Panc1 (cell line): ENCODE measurements at places on chromosomes 12 and 14. TPM values are rescaled to one million over a fixed set of nuclear protein-coding genes. Genes with fewer than 3 reads are reported as not detected.
A peak's percentile ranks its signal among the peaks of the same experiment; 100 is the strongest.

The GPX2 gene
- total RNA-seq: 0.15 TPM

- DNase-seq: no peak
Observed at GRCh38 chr12:3085341-3086139, 8.4 kb downstream of the TSPAN9 start.

DNA sequence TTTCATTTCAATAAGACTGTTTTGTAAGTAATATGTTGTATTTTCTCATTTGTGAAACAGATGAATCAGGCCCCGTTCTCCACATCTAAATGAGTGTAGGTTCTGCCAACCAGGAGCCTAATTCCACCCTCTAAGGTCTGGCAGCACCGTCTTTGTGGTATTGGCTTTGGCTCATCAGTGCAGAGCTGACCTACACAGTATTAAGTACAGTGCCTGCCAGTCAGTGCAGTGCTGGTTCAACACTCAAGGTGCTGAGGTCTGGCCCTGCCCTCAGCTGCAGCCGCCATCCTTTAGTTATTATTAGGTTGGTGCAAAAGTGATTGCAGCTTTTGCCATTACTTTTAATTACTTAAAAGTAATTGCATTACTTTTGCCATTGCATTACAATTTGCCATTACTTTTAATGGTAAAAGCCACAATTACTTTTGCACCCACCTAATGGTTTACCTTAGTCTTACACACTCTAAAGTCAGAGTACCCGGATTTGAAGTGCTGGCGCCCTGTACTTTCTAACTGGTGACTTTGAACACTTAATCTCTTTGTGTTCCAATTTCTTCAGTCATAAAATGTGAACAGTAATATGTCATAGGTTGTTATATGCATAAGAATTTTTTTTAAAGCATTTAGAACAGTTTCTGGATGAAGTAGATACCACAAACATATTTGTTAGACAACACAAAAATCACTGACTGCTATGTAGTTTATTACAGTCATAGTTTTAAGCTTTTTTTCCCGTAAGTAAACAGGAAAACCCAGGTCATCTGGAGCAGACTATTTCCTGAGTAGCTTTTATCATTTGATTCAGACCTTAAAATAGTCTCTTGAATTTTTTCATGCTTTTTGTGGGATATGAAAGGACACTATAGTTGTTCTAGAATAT lies 99.5 kb downstream of the SYNE2 start:
- no peak for DNase-seq

The PPP1R36 gene
- total RNA-seq: 0.69 TPM

The PTCSC3 gene
- total RNA-seq: not detected

The PLEK2 gene
- 9.1 TPM for total RNA-seq

The HOXC9 gene
- total RNA-seq: 37.2 TPM

GRCh38 chr12:64603183-64603841 lies 7.0 kb upstream of the RASSF3 start:
- no peak for DNase-seq

DNA sequence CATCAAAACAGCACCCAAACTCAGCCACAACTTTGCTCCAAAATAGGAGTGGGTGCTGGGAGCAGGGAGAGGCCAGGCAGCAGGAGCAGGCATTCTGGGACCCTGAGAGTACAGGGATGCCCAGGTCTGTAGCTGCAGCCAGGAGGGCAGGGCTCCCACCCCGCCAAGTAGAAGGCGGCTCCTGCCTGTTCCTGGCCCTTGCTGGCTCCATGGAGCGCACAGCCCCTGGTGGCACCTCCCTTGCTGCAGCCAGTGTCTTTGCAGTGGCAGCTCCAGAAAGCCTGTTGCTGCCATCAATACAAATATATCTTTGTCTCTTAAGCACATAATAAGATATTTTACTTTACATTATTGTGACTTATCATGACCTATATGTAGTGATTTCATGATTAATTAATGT lies 1096.5 kb downstream of the FSCB start:
- DNase-seq: no peak

DNA sequence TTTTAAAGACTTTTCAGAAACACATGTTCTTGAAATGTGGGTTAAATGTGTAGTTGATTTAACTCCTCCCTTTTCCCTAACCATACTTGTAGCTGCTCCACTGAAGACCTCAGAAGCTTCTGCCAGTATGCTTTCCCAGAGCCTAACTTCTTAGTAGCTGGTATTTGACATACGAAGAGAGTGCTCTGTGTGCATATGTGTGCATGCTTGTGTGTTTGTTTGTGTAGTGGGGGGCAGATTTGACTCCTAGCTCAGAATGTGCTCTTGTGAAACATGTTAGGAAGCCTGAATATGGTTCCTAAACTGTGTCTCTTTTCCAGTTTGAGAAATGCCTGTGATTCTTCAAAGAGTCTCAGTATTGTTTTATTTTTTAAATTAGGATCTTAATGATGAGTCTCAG lies 420.4 kb downstream of the PCNX1 start:
- no peak for DNase-seq

- DNase-seq: no peak
Observed at GRCh38 chr12:4275016-4275869, 1.7 kb downstream of the CCND2 start.

DNA sequence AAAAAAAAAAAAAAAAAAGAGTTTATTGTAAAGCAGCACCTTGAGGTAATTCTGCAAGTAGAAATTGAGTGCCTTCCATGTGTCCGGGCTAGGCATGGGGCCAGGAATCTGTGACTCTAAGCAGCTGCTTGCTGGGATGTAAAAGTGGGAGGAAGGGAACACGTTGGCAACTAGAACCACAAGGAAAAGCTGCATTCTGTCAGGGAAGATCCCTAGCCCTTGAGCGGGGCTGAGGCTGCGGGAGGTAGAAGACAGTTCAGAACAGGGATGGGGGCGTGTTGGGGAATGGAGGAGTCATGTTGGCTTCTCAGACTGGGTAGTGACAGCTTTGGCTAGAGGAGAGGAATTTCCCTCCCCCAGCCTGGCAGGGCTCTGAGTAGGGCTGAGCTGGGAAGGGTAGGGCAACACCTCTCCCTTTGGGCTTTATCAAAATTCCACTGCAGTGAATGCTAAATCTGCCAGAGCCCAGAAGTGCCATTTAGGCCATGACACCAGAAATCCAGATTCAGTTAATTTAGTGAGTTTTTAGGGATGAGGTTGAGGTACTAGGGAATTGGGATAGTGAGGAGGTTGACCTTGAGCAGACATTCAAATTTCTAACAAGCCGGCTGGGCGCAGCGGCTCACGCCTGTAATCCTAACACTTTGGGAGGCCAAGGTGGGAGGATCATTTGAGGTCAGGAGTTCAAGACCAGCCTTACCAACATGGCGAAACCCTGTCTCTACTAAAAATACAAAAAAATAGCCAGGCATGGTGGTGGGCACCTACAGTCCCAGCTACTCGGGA lies 3.4 kb upstream of the TRAFD1 start:
- no peak for DNase-seq

DNA sequence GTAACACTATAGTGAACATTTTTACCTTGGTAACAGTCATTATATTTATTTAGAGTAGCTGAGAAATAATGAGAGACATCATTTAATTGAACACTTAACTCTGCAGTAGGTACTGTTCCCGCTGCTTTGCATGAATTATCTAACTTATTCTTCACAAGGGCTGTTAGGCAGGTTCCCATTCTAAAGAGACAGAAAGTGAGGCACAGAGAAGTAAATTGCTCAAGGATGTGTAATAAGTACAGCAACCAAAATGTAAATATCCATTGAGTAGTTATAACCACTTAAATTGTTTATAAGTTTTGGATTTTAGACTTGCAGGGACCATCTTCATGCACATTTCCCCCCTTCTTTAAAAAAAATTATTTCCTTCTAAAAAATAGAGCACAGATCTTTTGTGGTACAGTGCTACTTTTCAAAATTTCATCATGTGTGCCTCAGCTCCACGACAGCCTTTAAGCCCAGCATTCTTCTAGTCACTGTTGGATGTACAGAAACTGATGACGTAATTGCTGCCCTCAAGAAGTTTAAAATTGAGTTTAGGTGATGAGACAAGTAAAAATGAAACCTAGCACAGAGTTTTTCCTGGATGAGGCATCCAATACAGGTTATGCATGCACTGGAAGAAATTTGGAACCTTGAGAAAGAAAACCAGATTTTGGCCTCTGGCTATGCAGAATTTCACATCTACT lies 6.0 kb upstream of the MANSC4 start:
- peak; percentile 68 for DNase-seq

GRCh38 chr14:95662376-95663186 lies 23.6 kb upstream of the TCL1B start:
- DNase-seq: no peak

DNA sequence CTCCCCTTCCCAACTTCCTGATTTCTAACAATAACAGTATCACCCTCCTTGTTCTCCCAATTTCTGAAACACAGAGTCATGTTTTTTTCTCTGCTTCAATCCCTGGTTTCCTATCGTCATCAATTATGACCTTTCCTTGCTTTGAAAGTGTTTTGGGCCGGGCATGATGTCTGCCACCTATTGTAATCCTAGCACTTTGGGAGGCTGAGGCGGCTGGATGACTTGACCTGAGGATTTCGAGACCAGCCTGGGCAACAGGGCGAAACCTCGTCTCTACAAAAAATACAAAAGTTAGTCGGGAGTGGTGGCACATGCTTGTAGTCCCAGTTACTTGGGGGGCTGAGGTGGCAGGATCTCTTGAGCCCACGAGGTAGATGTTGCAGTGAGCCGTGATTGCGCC lies 12.6 kb upstream of the GPR162 start:
- DNase-seq: no peak

The CACNA2D4 gene
- total RNA-seq: 0.15 TPM

The NUBPL gene
- 5.7 TPM for total RNA-seq

GRCh38 chr14:76644855-76645518 lies 116.3 kb upstream of the VASH1 start:
- no peak for DNase-seq

DNA sequence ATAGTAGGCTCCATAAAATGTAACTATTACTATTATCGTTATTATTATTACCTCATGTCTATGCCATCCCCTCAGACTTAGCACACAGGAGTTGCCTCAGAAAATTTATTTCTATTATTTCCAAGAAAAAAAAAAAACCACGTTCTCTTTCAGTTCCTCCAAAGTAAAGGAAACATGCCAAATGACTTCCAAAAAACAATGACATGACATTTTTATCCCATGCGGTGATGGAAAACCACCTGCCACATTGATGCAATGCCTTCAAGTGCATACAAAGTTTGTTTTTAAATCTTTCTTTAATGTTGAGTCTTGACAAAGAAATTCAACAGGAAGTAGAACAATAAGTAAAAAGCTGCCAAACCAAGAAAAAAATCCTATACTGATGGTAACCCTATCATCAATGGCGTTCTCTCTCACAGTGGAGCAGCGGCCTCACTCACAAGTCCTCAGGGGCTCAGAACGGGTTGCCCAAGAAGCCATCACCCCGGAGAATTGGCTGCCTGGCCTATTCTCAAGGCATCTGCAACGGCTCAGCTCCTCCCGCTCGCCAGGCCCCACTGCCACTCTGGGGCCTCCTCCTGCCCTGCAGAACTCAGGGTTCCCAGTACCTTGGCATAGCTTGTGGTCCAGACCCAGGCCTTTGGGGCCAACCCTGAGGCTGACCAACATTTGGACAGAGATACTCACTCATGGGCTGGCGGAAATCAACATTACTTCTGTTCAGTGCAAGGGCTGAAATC lies 51.9 kb downstream of the SERPINA3 start:
- no peak for DNase-seq

The LTBP2 gene
- 69.8 TPM for total RNA-seq

The RPGRIP1 gene
- total RNA-seq: 0.28 TPM

DNA sequence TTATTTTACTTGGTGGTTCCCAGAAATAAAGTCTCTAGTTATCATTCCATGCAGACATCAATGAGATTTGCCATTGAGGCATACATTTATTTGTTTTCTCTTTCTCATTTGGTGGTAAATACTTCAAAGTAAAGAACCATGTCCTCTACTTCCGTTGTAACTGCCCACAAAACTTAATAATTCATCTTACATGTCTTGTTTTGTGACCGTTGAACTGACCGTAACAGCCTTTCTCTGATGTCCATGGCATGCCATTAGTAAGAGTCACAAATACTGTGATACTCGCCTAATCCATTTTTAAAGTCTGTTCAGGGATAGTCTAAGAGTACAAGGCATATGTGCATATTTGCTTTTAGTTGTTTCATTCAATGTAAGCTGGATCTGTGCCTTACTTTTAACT lies 145.3 kb downstream of the ETV6 start:
- no peak for DNase-seq

DNA sequence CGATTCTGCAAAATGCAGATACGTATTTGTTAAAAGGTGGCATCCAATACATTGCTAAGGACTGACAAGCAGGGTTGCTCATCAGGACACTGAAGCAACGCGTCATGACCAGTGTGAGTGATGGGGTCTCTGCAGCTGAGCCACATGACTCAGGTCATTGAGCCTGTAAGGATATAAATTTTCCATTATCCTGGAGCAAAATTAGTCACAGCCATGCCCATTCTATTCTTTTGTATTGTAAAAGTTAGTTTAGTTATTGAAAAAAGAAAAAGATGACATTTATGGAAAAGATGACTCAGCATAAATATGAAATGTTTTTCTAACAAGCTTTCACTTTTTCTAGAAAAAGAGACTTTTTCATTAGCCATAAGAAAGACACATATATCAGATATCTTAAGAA lies 268.0 kb upstream of the TMEM132C start:
- DNase-seq: no peak

DNA sequence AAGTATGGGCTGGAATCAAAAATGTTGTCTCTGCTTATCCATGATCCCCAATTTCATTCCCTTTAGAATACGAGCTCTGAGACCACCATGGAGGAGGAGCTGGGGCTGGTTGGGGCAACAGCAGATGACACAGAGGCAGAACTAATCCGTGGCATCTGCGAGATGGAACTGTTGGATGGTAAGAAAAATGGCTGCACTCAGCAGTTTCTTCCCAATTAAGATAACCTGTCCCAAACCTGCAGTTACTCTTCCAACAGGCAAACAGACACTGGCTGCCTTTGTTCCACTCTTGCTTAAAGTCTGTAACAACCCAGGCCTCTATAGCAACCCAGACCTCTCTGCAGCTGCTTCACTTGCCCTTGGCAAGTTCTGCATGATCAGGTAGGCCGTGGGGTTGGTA lies 6.6 kb upstream of the GAPDH start:
- DNase-seq: no peak

The GALNT8 gene
- not detected for total RNA-seq

- DNase-seq: no peak
Observed at GRCh38 chr12:113378291-113378690, 19.9 kb downstream of the PLBD2 start.

DNA sequence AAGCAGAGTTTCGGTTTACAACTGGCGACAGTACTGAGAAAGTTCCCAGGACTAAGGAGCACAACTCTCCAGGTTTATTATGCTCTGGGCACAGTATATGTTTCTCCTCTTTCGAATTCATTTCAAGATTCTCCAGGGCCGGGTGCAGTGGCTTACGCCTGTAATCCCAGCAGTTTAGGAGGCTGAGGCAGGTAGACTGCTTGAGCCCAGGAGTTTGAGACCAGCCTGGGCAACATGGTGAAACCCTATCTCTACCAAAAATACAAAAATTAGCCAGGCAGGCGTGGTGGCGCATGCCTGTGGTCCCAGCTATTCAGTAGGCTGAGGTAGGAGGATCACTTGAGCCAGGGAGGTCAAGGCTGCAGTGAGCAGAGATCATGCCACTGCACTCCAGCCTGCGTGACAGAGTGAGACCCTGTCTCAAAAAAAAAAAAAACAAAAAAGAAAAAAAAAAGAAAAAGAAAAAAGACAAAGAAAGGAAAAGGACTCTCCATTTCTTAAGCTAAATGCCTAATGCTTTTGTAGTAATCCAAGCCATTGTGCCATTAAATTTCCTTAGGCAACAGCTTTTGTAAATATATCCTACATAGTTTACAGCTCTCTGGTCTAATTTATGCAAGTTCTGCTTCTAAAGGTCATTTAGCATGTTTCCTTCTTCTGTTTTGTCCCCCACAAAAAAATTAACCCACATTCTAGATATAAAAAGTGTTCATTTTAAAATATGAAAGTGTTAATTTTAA lies 34.8 kb downstream of the ATL1 start:
- DNase-seq: no peak

GRCh38 chr14:54001189-54001878 lies 44.7 kb upstream of the BMP4 start:
- no peak for DNase-seq
